Activated naive CD4-positive, alpha-beta T cell treated with Interleukin-2 at 50 U/mL for 16 hours (primary cell): ENCODE measurements at places on chromosomes 13 and 19.
A peak's percentile ranks its signal among the peaks of the same experiment; 100 is the strongest.

GRCh38 chr19:31908080-31908479 lies 437.3 kb upstream of the ZNF507 start:
- DNase-seq: no peak

- no peak for DNase-seq
These were observed 20.0 kb downstream of the CAPS start for GRCh38 chr19:5934069-5934401.

- DNase-seq: no peak
These were observed 17.3 kb upstream of the RBM26 start for GRCh38 chr13:79423340-79423739.

- DNase-seq: no peak
These were observed 164.2 kb upstream of the NBEA start for GRCh38 chr13:34777914-34778303.

DNA sequence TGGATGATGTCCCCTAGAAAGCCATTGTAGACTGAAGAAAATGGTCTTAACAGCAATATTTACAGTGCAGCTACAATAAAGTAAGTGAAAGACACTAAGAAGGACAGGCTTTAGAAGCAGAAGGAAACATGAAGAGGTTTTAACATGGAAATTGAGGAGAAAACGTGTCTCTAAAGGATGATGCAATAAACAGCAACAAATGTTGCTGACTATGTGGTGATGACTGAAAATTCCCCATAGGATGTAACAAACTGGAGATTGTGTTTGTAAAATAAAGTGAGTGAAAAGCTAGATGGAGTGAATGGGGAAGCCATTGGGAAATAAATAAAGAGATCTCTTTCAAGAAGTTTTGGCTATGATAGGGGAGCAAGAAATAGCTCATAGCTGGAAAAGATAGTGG lies 186.7 kb upstream of the IPO5 start:
- DNase-seq: no peak

DNA sequence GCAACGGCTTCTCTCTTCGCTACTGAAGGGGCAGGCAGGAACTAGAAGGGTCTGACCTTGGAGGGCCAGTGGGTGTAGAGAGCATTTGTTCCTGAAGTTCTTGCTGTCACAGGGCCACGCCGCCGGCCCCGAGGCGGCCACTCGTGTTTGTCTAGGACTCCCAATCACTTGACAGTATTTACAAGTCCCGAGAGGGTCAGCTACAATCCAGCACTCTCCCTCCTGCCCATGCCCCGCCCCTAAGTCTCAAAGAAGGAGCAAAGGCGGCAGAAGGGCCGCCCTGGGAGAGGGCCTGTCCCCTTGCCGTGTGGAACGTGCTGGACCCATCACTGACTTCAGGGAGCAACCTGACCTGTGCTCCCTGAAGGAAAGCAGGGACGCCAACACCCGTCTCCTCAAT lies 118.5 kb downstream of the STK24 start:
- DNase-seq: no peak

- DNase-seq: no peak
These were observed 23.5 kb downstream of the DYRK1B start for GRCh38 chr19:39810424-39810823.

- no peak for DNase-seq
These were observed 214.0 kb downstream of the IRS2 start for GRCh38 chr13:109572389-109572788.

DNA sequence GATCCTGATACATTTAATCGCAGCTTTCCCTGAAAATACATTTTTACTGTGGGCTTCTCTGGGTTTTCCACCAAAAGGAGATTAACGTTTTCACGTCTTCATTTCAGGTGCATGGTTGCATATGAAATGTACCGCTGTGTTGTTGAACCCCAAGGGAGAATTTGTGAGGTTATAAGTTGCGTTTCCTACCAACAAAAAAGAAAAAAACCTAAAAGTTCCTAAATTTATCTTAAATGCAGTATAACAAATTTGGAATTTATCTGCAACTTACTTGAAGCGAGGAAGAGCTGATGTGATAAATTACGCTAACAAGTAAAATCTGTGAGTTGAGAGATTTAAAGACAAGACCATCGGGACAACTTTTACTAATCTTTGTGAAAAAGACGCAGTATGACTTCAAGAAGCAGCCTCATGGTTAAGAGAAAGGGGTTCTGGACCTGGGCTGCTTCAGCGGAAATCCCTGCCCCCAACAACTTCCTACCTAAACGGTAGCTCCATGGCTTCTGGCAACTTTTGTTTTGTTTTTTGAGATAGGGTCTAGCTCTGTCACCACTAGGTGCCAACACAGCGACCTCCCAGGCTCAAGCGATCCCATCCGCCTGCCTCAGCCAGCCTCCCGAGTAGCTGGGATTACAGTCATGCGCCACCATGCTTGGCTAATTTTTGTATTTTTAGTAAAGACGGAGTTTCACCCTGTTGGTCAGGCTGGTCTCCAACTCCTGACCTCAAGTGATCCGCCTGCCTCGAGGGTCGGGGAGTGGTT lies 958 bp upstream of the OBI1 start:
- no peak for DNase-seq

GRCh38 chr19:31214086-31214485 lies 135.2 kb downstream of the TSHZ3 start:
- peak; percentile 88 for DNase-seq

DNA sequence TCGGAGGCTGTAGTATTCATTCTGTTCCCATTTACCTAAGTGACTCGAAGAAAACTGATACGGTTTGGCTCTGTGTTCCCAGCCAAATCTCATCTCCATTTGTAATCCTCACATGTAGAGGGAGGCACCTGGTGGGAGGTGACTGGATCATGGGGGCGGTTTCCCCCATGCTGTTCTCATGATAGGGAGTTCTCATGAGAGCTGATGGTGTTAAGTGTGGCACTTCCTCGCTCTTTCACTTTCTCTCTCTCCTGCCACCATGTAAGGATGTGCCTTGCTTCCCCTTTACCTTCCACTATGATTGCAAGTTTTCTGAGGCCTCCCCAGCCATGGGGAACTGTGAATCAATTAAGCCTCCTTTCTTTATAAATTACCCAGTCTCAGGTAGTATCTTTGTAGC lies 23.5 kb downstream of the SLAIN1 start:
- no peak for DNase-seq

DNA sequence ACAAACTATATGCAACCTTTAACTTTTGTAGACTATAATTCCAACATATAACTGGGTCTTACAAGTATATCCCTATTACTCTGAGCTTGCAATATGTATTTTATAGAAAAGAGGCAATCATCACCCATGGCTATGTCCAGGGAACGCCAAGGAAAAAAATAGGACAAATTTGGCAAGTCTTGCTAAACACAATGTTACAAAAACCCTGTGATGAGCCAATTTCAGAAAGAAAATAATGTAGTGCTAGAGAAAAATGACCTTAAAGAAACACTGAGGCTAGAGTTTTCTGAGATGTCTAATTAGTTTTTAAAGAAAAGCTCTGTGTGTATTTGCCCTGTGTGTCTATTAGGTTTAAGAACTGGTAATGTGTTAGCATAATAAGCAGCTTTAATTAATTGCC lies 68.0 kb upstream of the FREM2 start:
- no peak for DNase-seq

DNA sequence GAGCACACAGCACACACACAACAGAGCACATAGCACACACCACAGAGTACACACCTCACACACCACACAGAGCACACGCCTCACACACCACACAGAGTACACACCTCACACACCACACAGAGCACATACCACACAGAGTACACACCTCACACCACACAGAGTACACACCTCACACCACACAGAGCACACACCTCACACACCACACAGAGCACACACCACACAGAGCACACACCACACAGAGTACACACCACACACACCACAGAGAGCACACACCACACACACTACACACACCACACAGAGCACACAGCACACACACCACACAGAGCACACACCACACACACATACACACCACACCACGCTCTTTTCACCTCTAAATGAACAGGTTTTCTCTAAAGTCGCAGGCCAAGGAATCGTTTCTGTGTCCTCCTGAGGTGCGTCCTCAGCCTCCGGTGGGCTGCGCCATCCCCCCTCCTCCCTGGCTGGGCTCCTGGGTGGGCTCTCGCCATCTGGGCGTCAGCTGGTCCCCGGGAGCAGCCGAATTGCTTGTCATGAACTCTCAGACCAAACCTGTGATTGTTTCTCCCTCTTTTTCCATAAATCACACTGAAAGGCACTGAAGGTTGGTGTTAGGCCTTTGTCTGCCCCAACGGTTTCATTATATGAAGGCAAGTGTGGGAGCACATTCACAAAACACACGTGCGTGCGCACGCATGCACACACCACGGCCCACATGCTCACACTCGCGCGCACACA lies 37.4 kb downstream of the TMEM255B start:
- DNase-seq: no peak

DNA sequence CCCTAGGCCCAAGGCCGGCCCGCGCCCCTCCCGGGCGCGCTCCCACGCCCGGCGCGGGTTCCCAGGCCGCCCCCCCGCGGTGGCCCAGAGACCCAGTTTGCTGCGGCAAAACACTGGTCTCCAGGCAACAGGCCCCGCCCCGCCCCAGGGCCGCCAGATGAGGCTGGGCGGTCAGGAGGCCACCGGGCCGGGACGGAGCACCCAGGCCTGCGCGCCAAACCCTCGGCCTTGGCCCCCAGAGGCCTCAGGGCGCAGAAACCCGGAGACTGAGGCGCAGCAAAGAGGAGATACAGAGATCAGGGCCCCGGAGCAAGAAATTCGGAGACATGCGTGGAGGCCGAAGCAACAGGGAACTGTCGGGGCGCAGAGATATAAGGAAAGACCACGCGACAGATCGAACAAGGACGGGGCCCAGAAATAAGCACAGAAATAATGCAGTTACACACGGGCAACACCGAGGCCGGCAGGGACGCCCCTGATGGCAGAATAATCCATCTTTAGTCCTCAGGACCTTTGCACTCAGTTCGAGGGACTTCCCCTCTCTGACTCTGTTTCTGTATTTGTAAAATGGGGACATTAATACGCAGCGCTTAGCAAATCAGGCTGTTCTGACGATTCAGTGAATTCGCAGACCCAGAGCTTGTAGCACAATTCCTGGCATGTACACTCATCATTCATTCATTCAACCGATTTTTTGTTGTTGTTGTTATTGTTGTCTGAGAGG lies 20.8 kb upstream of the ERCC1 start:
- DNase-seq: peak; percentile 85

DNA sequence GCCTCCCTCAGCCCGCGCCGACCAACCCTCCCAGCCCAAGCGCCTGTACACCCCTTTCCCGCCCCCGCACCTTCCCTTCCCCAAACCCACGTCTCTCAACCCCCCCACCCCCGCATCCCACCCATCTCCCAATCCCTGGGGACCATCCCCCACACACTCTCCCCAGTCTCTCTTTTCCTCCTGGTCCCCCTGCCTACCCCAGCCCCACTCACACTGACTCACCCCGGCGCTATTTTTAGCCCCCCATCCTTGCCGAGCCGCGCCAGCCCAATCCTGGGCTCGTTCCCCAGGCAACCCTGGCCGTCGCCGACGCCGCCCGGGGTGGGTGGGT lies 11.7 kb downstream of the CIC start:
- DNase-seq: peak; percentile 34

GRCh38 chr19:6433663-6434062 lies at the start of gene SLC25A41:
Gene SLC25A41 (minus strand): TSS chr19:6433763. CDS start chr19:6433693, 70 bp downstream.
- no peak for DNase-seq

- no peak for DNase-seq
These were observed 11.6 kb downstream of the PARP4 start for GRCh38 chr13:24500977-24501376.

DNA sequence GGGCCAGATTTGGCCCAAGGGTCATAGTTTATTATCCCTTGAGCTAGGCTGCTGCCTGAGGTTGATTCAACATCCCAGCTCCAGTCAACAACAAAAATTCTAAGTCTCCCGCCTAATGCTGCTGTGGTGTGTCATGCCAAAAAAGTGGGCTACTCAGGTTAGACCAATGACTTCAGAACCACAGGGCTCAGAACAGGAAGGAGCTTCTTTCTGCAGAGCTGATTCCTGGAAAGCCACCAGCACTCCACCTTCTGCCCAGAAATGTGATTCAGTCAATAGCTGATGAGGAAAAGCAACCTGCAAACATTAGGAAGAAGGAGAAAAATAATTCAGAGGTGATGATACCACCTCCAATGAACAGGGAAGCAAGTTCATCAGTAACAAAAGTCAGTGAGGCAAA lies 56.1 kb upstream of the SERPINE3 start:
- DNase-seq: no peak

DNA sequence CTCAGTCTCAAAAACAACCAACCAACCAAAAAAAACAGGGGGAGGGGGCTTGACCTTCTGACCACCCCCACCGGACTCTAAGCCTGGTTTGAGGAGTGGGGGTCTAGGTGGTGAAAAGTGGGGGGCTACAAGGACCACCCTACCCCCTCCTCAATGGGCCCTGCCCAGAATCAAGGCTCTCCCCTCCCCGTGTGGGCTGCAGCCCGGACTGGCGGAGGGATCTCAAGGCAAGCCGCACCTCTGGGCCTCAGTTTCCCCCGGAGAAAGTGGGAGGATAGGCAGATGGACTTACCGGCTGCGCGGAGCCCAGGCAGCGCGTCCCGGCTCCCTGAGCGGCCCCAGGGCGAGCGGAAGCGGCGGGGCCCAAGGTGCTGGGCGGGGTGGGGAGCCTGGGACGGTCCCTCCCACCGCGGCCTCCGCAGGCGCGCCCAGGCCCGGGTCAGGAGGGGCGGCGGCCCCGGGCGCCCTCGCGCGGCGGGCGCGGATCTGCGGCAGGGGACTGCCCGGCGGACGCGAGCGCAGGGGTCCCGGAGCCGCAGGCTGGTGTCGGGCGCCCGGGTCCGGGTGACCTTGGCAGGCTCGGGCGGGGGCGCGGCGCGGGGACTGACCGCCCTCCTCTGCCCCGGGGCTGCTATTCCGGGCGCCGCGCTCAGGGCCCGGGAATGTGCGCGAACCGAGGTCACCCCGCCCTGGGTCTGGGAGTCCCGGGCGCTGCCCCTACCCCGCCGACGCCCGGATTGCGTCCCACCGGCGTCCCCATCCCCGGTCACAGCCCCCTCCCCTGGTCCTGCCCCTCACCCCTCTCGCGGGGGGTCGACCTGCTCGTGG lies at the start of gene ADAMTSL5:
ADAMTSL5 (minus strand) TSS at position 349 of the 828 bp plus-strand sequence. CDS start 2,076 bp downstream, outside the sequence.
- peak; percentile 76 for DNase-seq

DNA sequence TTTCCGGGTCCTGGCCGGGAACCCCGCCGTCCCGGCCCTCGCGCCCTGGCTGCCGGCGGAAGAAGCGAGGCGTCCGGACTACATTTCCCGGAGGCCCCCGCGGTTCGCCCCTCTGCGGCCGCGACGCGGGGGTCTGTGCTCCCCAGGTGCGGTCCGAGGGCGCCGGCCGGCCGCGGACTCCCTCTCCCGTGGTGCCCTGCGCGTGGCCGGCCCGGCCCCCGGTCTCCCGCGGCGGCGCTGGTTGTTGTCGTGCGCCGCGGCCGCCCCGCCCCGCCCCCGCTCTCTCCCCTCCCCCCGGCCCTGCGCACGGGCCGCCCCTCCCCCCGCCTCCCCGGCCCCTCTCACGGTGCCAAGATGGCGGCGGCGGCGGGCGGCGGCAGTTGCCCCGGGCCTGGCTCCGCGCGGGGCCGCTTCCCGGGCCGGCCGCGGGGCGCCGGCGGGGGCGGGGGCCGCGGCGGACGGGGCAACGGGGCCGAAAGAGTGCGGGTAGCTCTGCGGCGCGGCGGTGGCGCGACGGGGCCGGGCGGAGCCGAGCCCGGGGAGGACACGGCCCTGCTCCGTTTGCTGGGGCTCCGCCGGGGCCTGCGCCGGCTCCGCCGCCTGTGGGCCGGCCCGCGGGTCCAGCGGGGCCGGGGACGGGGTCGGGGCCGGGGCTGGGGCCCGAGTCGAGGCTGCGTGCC lies at the start of gene KMT2B:
KMT2B (plus strand) TSS at position 339 of the 680 bp plus-strand sequence; CDS start at position 355, 16 bp downstream.
- DNase-seq: no peak

GRCh38 chr13:81326913-81327312 lies 986.0 kb upstream of the SPRY2 start:
- no peak for DNase-seq
